Central memory CD8-positive, alpha-beta T cell (primary cell): ENCODE measurements at places on chromosomes 16 and 17.

DNA sequence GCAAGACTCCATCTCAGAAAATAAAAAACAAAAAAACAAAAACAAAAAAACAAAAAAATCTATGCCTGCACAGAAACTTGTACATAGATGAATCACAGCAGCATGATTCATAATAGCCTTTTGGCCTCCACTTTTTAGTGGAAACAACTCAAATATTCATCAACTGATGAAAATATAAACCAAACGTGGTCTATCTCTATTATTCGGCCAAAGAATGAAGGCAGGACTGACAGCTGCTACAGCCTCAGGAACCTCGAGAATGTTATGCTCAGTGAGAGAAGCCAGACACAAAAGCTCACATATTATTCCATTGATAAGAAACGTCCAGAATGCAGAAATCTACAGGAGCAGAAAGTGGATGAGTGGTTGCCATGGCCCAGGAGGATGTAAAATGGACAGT is 19.8 kb downstream of the PPL start:
- no peak for DNase-seq

DNA sequence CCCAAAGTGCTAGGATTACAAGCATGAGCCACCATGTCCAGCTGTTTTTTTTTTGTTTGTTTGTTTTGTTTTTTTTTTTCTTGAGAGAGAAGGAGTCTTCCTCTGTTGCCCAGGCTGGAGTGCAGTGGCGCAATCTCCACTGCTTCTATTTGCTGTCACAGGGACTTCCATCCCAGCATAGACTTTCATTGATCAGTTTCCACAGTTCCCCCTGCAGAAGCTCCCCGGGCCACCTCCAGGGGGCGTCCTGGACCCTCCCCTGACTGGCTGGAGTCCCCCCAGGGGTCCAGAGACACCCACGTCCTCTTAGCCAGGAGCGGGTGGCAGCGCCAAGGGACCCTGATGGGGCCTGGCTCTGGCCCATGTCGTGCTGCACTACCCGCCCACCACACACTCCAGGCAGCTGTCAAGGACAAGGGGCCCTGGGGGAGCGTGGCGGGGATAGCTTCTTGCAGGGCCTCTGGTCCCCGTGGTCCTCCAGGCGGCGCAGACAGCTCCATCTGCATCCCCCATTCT is 3.1 kb upstream of the NPW start:
- DNase-seq: no peak

GRCh38 chr16:66370786-66371684 is 4.5 kb downstream of the CDH5 start:
- DNase-seq: no peak

DNA sequence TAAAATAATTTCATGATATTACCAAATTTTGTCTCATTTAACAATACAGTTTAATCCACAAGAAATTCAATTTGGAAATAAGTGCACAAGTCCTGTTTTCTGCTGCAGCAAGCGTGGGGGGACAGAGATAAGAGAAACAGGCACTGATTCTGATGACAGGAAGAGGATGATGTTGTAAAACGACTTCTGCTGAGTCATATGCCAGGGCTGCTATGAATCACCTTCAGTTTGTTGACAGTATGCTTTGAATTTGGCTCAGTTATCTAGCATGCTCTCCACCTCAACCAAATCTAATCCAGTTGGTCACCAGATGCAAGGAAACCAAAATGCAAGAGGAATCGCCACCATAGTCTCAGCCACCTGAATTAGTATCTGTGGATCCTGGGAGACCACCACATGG is 244.1 kb upstream of the MON1B start:
- no peak for DNase-seq

DNA sequence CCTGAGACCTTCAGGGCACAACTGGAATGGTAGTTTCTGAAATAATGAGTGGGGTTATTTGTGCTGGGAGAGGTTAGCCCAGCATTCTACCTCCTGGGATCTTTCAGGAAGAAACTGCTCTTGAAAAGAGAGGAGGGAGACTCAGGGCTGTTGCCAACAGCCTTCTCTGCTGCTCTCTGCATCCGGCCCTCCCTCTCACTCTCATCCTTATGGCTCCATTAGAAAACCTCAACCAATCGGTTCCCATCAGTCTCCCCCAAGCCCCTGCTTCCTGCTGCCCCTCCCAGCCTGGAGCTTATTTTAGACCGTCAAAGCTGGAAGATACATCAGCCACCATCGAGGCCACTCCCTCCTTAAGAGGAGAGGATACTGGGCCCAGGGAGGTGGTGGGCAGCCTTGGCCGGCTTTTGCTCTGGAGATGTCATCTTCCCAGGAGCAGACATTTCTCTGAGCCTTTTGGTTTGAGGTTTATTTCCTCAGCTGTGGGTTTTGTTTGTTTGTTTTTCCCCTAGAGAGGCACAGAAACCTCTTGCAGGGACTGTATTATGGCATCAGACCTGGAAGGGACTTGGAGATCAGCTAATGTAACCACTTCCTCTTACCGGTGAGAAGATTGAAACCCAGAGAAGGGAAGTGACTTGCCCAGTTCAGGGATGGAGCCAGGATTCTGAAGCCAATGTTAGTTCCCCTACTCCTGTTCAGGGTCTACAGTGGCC is 2.7 kb downstream of the MPRIP start:
- DNase-seq: no peak

- no peak for DNase-seq
These were observed 24.8 kb upstream of the MRPS23 start for GRCh38 chr17:57874434-57875289.

DNA sequence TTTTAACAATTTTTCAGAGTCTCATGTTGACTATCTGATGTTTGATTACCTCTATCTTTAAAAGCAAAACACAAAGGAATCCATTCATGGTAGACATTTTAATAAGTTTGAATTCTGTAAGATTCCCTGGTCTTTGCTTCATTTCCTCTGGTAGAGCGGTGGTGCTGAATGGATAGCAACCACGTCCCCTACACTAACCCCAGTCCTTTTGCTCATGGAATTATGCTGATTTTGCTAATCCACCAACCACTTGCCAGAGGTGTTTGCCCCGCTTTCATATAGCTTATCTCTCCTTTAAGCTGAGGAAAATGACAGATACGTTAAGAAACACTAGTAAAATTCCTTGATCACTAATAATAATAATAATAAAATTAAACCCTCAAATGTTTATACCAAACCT is 9.5 kb downstream of the KCNJ16 start:
- DNase-seq: no peak

- DNase-seq: no peak
These were observed 12.8 kb downstream of the G6PC3 start for GRCh38 chr17:44083250-44083849.

GRCh38 chr17:82280537-82280936 is 7.0 kb upstream of the CSNK1D start:
- no peak for DNase-seq

GRCh38 chr17:51650772-51651171 is 390.4 kb downstream of the UTP18 start:
- DNase-seq: no peak

DNA sequence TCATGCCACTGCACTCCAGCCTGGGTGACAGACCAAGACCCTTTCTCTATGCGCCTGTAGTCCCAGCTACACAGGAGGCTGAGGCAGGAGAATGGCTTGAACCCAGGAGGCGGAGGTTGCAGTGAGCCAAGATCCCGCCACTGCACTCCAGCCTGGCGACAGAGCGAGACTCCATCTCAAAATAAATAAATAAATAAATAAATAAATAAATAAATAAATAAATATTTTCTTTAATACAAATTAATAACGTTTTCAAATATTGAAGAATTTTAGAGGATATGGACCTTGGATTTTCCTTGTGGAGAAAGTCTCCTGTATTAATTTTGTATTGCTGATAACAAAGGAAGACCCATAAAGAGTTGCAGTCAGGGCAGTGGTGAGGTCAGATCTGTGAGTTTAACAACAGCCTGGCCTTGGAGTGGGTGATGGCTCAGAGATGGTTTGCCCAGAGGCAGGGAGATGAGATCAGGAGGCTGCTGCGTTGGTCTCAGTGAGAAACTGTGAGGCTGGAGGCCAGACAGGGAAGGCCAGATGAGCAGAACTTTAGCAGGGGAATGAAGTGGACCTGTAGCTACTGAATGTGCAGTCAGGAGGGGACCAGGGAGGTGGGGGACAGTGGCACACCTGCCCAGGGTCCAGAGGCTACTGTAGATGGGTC is 4.4 kb upstream of the ASGR1 start:
- DNase-seq: no peak

GRCh38 chr17:57187391-57187790 is 68.9 kb upstream of the MSI2 start:
- no peak for DNase-seq

- DNase-seq: no peak
These were observed 17.1 kb upstream of the CDH1 start for GRCh38 chr16:68719993-68720489.

DNA sequence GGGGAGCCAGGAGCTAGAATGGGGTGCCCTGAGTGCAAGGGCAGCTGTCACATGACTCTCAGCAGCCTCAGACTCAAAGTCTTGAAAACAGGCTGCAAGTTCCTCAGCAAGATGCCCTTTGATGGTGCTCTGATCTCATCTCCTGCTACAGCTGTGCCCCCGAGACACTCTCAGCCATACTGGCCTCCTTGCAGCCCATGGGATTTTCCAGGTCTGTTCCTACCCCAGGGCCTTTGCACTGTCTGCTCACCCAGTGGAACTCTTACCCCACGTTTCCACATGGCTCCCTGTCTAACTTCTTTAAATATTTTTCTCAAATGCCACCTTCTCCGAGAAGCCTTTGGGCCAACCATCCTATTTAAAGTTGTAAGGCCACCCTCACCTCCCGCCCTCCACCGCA is 146.9 kb downstream of the C16orf95 start:
- no peak for DNase-seq

GRCh38 chr16:1708768-1709180 is 2.8 kb downstream of the MAPK8IP3 start:
- no peak for DNase-seq

DNA sequence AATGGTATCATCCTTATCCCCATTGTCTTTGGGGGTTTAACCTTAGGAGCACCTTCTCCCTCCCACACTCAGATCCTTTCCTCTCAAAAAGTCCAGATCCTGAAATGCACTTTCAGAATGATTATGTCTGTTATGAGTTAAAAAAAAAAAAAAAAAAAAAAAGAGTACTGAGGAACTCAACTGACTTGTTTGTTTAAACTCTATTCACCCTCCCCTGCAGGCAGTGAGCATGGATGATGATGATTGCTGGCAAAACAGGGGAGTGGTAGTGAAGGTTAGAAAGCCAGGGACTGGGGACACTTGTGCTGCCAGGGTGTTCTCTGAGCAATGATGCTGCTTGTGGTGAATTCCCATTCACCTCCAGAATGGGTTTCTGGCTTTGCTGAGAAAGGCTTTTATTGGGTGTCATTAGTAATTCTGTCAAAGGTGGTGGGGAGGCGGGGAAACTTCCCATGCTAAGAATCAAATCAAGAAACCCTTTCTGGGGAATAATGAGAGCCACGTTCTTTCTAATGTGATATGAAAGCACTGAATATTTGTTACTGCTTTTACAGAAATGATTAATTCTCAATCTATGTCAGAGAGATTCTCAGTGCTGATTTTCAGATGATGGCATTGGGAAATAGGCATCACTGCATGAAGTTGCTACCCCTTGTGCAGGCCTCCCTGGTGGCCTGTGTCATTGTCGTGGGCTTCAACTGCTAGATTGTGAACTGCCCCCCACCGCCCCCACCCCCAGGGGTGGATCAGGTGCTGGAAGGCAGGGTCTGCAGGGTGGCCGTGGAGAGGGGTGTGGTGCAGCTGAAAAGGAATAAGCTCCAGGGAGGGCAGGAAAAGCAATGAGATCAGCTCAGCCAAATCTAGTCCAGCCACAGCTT is 14.1 kb downstream of the CCL4 start:
- no peak for DNase-seq

GRCh38 chr16:10608687-10609401 is 28.4 kb upstream of the EMP2 start:
- no peak for DNase-seq

DNA sequence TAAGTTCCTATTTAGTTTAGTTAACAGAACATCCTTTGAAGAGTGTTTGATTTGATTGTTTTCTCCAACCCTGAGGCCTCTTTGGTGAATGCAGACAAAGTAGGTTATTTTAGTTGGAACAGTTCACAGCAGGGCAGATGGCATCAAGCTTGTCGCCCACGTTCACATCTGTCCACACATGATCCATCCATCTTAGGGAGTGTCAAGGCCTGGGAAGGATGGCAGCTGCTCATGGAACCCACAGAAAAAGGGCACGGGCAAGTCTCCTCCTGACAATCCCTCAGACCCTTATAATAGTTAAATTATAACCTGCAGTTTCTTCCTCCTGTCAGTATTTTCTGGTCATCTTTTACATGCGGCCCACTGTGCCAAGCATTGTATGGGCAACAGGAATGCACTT is 60.2 kb downstream of the KNOP1 start:
- no peak for DNase-seq

DNA sequence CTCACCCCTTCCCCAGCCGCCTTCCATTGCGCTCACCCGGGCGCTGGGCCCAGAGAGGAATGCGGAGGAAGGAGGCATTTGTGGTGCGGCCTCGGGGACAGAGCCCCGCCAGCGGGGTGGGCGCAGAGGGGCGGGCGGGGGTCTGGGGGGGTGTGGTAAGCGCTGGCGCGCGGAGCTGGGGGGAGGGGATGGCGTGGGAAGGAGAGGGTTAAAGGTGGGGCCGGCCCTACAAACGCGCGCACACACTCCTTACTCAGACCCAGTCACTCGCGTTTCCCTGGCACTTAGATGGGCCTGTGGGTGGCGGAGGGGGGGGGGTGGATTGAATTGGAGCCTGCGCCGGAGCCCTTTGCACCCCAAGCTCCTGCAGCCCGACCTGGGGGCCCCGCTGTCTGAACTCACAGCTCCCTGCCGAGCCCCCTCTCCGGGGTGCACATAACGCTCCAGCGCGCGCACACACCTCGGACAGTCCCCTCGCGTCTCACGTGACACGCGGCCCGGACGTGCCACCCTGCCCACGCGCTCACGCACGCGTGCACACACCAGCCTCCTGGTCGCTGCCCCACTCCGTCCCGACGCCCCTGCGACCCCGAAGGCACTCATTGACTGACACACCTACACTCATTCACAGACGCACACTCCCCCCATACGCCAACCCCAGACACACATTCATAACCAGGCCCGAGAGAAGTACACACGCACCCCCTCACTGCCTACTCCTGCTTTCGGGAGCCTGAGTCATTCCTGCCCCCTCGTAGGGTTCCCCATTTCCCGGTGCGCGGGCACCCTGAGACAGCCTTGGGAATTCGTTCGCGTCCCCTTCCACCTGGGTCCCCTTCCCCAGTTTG is 844 bp downstream of the TBKBP1 start:
- DNase-seq: no peak

DNA sequence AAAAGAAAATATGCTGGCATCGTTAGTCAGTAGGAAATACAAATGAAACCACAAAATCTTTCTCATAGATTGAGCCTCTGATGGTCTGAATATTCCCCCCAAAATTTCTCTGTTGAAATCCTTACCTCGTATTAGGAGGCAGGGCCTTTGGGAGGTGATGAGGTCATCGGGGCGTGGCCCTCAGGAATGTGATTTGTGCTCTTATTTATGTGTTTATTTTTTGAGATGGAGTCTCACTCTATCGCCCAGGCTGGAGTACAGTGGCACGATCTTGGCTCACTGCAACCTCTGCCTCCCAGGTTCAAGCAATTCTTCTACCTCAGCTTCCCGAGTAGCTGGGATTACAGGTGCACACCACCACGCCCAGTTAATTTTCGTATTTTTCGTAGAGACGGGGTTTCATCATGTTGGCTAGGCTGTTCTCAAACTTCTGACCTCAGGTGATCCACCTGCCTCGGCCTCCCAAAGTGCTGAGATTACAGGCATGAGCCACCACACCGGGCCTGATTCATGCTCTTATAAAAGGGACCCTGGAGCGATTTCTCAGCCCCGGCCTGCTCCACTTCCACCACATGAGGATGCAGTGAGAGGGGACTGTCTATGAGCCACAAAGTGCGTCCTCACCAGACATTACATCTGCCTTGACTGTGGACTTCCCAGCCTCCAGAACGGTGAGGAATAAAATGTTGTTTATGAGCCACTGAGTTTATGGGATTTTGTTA is 53.1 kb downstream of the DNAH17 start:
- no peak for DNase-seq
